ENCODE measurements at places on chromosomes 16 and 17.

- no peak for DNase-seq
Observed at GRCh38 chr17:44209786-44210341, 9.6 kb downstream of the UBTF start.

- no peak for DNase-seq
Observed at GRCh38 chr16:54460263-54460860, 173.8 kb upstream of the IRX3 start.

GRCh38 chr16:28986492-28986891, 1.6 kb downstream of the LAT start:
- no peak for DNase-seq

- DNase-seq: no peak
Observed at GRCh38 chr17:79022507-79022991, 1.4 kb upstream of the C1QTNF1 start.

GRCh38 chr16:55562936-55563335, 3.5 kb upstream of the CAPNS2 start:
- no peak for DNase-seq

- no peak for DNase-seq
Observed at GRCh38 chr16:66703406-66704215, 7.1 kb upstream of the CMTM4 start.

DNA sequence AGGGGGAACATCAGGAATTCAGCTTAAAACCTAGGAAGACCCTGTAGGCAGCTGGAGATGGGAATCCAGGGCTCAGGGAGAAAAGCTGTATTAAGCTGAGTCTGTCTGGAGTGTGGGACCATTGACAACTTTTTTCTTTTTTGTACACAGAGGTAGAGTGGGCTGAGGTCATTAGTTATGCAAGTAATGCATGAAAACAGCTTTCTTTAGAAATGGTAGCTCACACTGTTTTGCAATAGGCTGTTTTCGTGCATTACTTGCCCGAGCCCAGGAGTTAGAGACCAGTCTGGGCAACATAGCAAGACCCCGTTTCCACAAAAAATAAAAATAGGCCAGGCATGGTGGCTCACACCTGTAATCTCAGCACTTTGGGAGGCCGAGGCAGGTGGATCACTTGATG, 46.5 kb downstream of the KATNIP start:
- no peak for DNase-seq

DNA sequence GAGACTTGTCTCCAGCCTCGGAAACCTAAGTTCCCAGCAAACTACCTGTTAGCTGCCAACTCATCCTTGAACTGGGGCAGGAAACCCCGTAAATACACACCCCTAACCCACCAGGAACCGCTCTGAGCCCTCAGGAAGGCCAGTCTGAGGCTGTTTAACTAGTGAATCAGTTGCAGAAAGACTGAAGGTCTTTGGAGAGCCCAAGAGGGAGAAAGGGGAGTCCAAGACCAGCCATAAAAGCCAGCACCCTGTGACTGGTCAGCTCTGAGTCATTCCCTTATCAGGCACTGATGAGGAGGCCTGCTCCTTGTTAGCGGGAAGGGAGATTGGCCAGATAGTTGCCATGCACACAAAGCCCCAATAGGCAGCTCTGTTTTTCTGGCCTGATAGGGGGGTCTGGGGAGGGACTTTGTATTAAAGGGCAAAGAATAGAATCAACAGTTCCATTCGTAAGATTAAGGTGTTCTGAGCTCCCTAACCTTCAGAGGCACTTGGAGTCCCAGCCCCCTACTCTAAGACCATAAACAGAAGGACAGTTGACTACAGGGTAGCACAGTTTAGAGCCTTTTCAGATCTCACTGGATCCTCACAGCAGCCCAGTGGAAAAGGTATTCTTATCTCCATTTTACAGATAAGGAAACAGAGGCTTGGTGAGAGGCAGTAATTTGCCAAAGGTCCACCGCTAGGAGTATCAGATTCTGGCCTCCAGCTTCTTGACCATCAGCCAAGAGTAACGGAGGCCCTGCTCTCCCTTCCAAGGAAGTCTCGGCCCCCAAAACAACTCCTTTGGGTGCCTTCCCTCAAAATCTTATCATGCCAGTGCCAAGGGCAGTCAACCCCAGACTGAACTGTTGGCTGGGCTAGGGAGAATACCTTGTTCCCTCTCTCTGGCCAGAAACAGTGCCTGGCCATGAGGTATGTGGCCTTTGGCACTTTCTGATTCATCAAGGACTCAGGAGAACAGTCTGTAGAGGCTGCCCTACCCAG, 2.2 kb upstream of the KRT19 start:
- DNase-seq: no peak

DNA sequence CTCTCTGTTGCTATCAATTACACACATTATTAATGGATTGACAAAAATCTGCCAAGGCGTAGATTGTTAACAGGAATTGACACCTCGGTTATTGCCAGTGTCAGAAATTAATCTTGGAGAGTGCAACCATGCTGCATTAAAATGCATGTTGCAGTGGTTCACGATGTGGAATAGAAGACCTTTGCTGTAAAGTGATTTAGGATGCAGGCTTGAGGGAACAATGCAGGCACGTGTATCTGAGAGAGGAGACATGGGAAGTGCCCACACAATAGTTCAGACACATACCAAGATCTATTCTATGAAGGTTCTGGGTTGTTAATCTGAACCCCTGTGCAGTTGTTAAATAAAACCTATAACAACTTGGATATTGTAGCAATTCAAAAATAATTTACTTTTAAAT, 1032.8 kb upstream of the CDH8 start:
- no peak for DNase-seq

DNA sequence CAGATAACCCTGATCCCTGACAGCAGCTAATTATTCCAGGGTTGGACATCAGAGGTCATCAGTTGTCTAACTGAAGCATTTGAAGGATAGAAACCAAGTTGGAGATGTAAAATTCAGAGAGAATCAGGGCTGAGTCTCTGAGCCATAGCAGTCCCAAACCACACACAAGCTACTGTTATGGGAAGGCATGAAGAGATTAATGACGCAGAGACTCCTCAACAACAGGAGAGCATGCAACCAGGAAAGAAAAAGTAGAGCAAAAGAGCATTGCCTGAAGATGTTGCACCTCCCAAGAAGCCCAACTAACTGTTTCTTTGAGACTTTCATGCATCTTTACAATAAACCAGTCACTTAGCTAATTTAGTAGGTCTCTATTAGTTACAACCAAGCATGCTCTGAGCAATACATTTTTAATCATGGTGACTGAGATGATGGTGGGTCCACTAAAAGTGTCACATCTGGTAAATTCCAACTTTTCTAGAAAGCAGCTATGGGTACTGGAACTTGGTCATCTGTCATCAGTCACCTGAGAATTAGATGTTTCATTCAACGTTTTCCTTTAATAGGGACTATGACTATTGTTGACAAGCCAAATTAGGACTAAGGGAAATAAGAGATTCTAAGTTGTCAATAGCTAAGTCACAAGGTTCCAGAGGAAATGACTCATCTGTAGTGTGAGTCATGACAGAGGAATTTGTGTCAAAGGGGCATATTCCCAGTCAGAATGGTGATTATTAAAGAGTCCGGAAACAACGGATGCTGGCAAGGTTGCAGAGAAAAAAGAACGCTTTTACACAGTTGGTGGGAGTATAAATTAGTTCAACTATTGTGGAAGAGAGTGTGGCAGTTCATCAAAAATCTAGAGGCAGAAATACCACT, 239.8 kb downstream of the CHD9NB start:
- DNase-seq: no peak

DNA sequence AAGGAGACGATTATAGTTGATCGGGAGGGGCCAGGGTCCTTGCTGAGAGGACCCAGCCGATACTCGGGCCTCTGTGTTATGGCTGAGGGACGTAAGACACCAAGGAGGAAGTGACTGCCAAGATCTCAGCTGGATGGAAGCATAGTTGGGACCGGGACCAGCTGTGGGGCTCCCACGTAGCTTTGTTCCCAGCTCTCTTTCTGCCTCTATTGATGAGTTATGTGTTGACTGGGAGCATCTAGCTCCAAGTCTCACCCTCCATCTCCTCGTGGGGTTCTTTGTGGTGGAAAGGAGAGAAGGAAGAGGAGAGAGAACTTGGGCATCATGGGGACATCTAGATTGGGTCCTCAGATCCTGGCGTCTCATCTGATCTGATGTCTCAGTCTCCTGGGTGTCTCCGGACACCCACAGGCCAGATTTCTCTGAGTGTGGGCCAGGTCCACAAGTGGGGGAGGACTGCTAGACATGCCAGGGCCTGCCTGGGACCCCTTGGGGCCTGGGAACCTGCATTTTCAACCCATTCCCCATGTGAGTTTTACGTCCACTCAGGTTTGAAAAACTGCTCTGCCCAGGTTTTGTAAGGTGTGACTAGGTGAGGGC, 1.0 kb downstream of the MGRN1 start:
- no peak for DNase-seq

GRCh38 chr17:57327176-57327970, 71.0 kb downstream of the MSI2 start:
- no peak for DNase-seq

DNA sequence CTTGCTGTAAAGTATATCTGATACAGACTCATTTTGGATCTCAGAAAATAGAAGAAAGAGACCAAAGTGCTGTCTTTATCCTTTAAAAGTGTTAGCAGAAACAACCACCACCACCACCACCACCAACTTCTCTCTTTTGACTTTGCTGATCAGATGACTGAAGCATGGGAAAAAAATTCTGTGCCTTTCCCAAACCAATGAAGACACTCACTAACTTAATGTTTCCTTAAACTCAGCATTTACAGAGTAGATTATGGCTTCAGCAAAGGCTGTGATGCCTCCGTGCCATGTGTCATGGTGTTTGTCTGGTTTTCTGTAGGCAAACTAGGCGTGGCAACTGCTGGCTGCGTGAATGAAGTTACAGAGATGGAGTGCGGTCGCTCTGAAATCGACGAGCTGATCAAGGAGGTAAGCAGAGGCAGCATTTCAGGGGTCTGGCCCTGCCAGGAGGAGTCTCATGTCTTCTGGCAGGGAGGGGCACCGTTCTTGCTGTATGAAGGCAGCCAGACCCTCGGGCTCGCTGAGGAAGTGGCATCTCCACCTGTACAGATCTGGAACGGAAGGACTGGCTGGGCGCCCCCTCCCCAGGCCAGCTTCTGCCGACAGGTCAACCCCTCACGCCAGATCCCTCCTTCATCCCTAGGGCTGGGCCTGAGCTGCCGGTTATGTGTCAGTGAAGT, 12.4 kb downstream of the IRF8 start:
- no peak for DNase-seq

GRCh38 chr17:2797226-2797625, 988 bp downstream of the RAP1GAP2 start:
- DNase-seq: no peak

DNA sequence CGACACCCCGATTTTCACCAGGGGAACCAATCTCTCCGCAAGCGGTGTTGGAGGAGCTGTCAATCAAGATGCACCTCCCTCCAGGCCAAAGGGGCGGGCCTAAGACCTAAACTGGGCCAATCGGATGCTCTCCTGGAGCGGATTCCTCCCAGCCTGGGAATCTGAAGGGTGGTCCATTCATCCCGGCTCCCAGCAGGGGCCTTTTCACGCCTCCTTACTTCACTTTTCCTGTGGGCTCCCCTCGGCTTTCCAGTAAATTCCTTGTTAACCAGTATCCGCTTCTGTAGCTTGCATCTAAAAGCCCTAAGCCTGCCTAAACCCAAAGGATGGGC, 17.1 kb downstream of the C16orf74 start:
- no peak for DNase-seq

- DNase-seq: no peak
Observed at GRCh38 chr17:28272166-28272565, 46.8 kb upstream of the TMEM97 start.

- no peak for DNase-seq
Observed at GRCh38 chr17:57512691-57513090, 232.4 kb downstream of the CCDC182 start.

GRCh38 chr17:17841601-17842025, 4.8 kb upstream of the SREBF1 start:
- no peak for DNase-seq

DNA sequence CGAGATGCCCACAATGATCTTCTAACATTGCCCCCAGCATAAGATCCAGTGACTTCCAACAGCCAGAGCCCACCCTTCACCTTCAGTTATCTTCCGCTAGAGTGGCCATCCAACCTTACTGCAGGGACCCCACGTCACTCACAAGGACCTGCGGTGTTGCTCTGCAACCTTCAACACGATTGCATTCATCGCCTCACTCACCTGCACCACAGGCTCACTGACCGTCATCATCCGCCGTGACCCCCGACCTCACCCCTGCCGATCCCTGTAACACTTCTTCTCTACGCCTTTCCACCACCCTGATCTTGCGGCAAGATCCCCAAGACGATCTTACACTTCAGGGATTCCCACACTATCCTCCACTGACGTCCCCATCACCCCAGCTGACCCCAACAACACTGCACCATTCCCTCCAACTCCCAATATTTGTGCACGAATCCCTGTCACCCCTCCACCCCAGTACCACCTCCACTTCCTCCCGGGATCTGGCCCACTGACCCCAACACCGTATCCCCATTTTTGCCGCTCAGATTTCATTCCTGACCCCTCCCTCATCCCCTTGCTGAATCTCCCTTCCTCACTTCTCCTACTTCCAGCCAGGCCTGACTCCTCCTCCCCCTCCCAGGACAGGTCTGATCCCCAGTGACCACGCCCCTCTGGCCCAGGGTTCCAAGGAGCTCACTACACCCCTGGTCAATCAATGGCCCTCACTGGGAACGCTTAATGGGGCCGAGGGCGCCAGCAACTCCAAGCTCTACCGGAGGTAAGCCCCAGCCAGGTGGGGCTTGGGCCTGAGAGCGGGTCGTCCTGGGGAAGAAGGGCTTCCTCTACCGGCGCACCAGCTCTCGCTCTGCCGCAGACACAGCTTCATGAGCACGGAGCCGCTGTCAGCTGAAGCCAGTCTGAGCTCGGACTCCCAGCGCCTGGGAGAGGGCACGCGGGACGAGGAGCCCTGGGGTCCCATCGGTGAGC, 7.6 kb downstream of the RUNDC3A start:
- DNase-seq: no peak

GRCh38 chr17:44558710-44559633, 1.7 kb downstream of the FZD2 start:
- DNase-seq: no peak

DNA sequence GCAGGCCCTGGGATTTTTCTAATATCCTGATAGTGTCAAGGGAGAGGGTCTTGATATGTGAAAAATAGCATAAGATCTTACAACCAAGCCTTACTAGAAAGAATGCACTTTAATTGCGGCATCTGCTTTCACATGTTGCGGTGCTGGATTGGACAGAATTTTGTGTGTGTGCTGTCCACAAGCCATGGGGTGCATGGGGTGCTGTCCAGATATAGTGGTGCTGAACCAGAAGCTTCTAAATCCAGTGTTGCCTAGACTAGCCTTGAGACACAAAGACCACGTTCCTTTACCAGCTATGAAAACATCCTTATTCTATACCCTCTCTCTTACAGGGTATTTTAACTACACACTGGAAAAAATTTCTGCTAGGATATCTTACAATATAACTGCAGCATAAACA, 244.0 kb downstream of the TMEM114 start:
- DNase-seq: no peak

- no peak for DNase-seq
Observed at GRCh38 chr16:58634265-58634802, 4.7 kb upstream of the CNOT1 start.
